ENCODE measurements at places on chromosomes 11 and 22.

DNA sequence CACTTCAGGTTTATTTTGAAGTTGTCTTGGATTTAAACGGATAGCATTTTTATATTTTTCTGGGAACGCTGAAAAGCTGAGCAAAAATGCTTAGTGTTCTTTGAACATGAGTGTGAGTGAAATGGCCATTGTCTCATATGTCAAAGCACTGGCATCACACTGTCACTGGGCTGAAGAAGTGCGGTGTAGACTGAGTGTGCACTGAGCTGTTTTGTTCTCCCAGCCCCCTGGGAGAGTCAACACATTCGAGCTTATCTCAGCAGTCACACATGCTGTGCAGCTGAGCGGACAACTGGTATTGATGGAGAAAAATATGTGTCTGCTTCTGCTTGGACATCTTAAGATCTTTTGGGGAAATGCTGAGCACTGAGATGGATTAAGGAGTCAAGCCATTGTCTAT, 90.8 kb downstream of the TECTA start:
- DNase-seq, result no peak

DNA sequence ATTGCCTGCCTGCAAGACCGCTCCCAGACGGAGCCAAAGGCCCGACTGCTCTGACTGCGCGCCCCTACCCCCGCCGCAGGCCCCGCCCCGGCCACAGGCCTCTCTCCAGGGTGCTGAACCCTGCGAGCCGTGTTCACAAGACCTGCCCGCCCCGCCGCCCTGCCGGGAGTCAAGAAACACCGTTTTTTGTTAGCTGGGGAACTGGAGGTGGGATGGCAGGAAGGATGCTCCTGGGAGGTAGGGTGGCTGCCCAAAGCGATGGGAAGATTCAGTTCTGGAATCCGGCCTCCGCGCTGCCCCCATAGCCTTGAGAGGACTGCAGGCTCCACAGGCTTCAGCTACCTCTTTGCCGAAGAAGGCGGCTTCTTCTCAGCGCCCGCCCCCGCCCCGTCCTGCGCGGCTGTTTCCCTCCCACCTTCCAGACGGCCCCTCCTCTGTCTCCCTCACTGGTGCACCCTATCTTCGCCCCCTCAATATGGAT, 2.7 kb upstream of the PDE2A start:
- DNase-seq, result peak; percentile 64

DNA sequence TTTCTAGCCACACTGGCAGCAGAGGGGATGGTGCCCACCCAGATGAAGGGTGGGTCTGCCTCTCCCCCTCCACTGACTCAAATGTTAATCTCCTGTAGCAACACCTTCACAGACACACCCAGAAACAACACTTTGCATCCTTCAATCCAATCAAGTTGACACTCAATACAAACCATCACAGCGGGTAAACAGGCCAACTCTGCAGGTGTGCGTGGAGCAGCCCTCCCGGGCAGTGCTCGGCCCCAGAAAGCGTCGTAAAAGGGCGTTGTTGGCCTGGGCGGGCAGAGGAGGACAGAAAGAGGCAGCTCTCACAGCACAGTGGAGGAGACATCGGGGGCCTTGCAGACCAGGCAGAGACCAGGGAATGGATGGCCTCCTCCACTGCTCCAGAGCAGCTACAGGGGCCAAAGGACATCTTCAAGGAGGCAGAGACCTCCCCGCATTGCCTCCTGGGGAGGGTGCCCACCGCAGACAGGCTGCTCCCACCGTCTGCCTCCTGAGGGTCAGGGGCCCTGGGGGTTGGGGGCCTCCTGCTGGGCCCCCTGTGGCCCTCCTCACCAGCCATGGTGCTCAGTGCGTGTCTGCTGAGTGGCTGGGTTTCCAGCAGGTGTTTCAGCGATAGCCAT, 56.1 kb upstream of the FADD start:
- DNase-seq, result no peak

DNA sequence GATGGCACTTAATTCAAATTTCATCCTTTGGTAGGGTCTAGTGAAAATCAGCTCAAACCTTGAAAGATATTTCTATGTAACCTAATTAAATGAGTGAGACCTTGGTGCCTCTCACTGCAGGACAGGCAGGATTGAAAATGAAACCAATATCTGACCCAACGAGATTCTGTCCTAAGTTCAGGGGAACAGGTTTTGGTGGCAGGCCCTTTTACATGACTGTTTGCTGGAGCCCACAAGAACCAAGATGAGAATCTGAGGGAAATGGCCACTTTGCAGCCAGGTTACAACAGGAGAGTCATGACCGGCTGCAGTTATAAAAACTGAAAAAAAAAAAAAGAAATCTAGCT, 130.2 kb downstream of the TRIM44 start:
- no peak for DNase-seq

DNA sequence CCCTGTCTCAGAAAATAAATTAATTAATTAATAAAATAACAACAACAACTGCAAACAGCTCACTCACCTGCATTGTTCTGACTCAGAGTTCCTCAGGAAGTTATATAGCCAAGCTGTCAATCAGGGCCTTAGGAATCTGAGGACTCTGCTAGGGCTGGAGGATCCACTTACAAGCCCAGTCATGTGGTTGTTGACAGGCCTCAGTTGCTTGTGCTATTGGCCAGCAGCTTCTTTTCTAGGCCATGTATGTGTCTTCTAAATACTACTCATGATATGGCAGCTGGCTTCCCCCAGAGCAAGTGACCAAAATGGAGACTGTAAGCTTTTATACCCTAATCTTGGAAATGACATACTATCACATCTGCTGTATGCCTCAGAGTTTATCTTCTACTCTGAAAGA, 20.8 kb upstream of the ATP5MG start:
- no peak for DNase-seq

GRCh38 chr22:19629331-19629719, 85.0 kb upstream of the SEPTIN5 start:
- no peak for DNase-seq

GRCh38 chr11:31870609-31871309, 59.6 kb upstream of the PAX6 start:
- DNase-seq, result peak; percentile 58

GRCh38 chr11:36116161-36116560, 172.3 kb downstream of the LDLRAD3 start:
- no peak for DNase-seq

- no peak for DNase-seq
Measured at GRCh38 chr11:112579282-112579681, 318.6 kb upstream of the PLET1 start.

GRCh38 chr11:107704451-107704850, 7.4 kb downstream of the SLN start:
- peak; percentile 57 for DNase-seq

GRCh38 chr11:44592125-44592940, 26.9 kb downstream of the CD82 start:
- DNase-seq, result no peak

DNA sequence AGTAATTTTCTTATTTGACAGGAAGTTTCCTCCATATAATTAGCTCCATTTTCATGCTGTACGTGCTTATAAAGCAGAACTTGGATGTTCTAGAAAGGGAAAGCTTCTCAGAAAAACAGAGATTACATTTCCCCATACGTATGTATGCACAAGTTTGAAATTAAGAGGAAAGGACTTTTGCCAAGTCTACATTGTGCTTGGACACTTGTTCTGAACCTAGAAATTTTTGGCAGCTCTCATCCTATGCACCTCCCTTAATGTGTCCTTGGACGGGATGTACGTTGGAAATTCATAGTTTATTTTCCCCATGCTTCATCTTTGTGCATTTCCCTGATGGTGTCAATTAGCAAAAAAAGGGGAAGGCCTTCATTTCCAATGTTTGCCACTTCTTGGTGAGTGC, 322.7 kb downstream of the BLID start:
- no peak for DNase-seq

DNA sequence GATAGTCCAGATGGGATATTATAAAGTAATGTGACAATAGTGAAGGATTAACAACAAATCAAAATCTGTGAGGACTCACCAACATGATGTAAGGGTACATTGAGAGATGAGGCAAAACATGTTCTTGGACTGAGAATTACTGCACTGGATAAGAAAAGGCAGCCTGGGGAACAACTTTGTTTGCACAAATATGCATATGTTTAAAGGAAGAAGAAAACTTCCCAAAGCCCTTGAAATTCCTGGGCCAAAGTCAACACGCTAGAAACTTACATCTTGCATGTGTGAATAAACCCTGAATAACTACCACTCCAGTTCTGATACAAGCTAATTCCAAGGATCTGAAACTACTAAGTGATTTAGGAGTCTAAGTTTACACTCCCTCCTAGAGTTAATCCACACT, 1.1 kb downstream of the OR52A5 start:
- no peak for DNase-seq

GRCh38 chr11:65979261-65979759, 17.8 kb downstream of the SART1 start:
- DNase-seq, result no peak

GRCh38 chr11:134862587-134863195, 450.6 kb upstream of the B3GAT1 start:
- no peak for DNase-seq

GRCh38 chr11:1888811-1889210, 2.9 kb downstream of the PRR33 start:
- no peak for DNase-seq

DNA sequence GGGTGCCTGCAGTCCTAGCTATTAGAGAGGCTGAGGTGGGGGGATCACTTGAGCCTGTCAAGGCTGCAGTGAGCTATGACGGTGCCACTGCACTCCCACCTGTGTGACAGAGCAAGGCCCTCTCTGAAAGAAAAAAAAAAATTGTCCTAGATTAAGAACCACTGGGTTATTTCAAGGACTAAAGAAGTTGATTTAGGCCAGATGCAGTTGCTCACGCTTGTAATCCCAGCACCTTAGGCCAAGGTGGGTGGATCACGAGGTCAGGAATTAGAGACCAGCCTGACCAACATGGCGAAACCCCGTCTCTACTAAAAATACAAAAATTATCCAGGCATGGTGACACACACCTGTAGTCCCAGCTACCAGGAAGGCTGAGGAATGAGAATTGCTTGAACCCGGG, 129.0 kb downstream of the MRTFA start:
- no peak for DNase-seq

GRCh38 chr11:122883646-122883979, 1.1 kb downstream of the JHY start:
- DNase-seq, result no peak

GRCh38 chr11:126870021-126870420, 130.5 kb downstream of the KIRREL3 start:
- DNase-seq, result no peak

- peak; percentile 44 for DNase-seq
Measured at GRCh38 chr11:65615950-65616574, 486 bp downstream of the PCNX3 start.

DNA sequence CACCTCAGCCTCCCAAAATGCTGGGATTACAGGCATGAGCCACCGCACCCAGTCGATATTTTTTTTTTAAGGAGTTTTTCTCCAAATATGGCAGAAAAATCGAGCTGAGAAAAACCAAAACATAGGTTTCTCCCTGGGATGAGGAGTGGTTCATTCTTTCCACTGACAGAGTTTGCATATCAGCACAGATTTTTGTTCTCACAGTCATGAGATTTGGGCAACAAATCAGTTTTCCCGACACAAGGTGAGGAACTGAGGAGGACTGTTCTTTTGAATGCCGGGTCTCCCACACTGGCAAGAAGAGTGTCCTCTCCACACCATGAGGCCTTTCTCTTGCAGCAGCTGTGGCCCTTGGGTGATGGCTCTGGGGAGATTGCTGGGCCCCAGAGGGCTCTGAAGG, 3.8 kb upstream of the EHD1 start:
- DNase-seq, result no peak

DNA sequence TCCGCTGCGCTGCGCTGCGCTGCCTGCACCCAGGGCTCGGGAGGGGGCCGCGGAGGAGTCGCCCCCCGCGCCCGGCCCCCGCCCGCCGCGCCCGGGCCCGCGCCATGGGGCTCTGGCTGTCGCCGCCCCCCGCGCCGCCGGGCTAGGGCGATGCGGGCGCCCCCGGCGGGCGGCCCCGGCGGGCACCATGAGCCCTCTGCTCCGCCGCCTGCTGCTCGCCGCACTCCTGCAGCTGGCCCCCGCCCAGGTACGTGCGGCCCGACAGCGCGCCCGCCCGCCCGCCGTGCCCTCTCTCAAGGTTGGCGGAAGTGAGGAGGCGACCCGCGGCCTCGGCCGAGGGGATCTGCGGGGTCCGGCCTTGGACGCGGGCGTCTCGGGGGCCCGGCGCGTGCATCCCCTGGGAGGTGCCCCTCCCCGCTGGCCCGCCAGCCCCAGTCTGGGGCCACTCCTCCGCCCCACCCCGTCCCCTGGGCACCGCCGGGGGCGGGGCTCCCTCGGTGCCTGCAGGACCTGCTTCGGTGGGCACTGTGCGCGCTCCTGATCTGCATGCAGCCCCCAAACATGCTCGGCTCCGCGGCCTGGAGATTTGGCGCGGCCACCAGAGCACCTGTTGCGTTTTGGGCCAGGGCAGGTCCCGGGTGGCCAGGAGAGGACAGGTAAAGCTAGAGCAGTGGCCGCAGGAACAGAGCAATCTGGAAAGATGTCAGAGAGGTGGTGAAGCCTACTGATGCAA, 429 bp downstream of the VEGFB start:
- DNase-seq, result peak; percentile 41

- DNase-seq, result no peak
Measured at GRCh38 chr11:536841-537621, at the start of gene LRRC56. Gene LRRC56, plus strand, starts transcription at chr11:537527. Its CDS starts 3,158 bp downstream, at chr11:540685.

DNA sequence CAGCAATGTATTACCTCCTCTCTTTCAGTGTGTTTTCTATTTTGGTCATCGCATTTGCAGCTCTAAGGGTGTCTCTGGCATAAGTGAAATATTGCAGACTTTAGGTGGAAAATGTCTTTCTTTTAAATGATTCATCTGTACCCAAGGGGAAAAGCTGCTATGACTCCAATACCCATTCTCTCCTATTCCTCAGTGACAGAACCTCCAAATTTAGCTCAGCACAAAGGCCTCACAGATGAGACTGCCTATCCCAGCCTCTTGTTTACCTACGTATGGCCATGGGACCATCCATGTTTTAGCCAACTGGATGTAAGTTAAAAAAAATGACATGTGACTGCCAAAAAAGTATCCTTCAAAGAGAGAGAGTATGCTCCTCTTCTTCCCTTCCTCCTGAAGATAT, 7.9 kb downstream of the MTMR2 start:
- no peak for DNase-seq

DNA sequence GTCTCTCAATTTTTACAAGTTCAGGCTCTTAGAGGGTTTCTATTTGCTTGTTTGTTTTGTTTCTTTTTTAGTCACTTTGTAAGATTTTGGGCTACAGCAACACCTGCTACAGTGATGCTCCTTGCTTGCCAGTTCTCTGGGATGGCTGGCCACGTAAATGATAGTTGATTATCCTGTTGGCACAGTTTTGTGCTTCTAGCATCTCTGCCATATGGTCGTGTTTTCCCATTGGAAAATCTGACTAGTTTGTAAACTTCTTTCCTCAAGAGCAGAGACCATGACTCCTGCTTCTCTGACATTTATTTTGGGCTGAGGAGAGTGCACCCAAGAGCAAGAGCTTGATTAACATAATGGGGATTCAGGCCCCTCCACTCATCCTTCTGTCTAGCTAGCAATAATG, 1621.6 kb upstream of the RAG2 start:
- DNase-seq, result no peak

DNA sequence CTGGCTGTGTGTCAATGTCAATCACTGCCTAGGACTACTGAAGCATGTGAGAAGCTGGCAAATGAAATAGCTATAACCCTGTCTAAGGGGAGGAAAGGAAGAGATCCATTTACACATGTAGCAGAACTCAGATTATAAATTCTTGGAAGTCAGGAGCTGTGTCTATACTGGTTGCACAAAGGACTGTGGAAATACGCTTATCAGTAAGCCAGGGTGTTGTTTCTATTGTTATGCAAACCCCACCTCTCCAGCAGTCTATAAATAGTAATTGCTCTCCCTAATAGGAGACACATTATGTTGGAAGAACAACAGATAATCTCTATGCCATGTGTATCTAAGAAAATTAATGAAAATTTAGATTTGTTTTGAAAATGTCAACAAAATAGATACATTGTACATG, 693.4 kb upstream of the CCDC90B start:
- DNase-seq, result no peak
